ENCODE measurements at places on chromosomes 2 and 18. TPM values are rescaled to one million over a fixed set of nuclear protein-coding genes. Genes with fewer than 3 reads are reported as not detected.

- DNase-seq = no peak
Measured at GRCh38 chr2:36432479-36432878, 76.9 kb downstream of the CRIM1 start.

LDAH gene
- total RNA-seq = 23.2 TPM

GRCh38 chr2:95374029-95374428 is 28.5 kb upstream of the FAHD2A start:
- no peak for DNase-seq

DYNC1I2 gene
- 178 TPM for total RNA-seq

DNA sequence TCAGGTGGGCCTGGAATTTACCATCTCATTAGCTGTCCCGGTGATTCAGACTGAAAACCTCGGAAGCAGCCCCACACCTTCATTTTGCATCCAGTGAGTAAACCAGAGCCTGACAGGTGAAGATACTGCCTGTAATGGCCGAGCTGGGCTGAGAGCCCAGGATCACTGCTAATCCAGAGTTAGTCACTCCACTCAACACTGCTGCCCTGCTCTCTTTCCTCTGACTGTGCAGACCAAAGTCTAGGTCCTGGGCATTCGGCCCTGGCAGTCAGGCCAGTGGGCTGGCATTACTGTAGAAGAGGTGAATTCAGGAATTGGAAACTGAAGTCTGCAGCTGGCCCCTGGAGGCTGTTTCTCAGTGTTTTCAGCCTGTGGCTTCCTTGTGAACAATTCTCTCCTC is 44.3 kb downstream of the TMEM17 start:
- no peak for DNase-seq

DNA sequence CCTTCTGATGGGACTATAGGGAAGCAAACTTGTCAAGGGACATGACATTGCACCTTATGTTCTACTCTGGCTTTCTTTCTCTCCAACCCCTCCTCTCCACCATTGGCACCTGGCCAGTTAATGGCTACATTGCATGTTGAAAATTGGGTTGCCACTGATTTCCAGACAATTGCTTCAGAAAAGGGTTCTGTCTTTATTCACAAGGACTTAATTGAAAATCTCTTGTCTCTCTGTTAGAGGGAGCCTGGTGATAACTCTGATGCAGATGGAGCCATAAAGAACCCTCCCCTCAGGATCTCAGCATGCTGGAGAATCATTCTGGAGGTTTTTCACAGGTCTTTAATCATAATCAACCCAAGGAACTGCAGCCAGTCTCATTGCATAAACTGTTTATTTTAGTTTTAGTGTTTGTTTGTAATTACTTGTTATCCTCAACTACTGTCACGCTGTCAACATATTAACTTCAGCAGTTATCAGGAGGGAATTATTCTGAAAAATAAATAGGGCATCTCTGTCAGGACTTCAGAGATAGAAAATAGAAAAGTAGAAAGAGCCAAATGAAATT is 316.8 kb downstream of the RIT2 start:
- no peak for DNase-seq

GRCh38 chr2:47119001-47119400 is 36.1 kb downstream of the STPG4 start:
- DNase-seq = peak; percentile 84

DNA sequence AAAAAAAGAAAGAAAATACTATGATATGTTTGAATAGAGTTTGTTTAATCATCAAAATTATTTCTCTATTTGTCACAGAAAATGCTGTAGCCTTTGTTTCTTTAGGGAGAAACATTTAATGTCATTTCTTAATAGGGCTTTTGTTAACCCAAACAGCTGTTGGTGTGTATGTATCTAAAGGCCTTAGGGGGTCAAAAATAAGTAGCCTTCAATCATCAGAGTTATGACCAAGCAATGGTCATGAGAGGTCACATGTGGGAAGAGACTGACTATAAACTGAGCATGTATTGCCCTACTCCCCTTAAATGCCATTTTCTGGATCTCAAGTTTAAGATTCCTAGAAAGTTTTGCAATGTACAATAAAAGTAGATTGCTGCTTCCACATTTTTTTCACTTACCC is 22.7 kb downstream of the HNMT start:
- no peak for DNase-seq

ANKRD30B gene
- 0.59 TPM for total RNA-seq

GRCh38 chr2:229800997-229801754 is 86.8 kb upstream of the DNER start:
- peak; percentile 54 for DNase-seq
